Effector memory CD8-positive, alpha-beta T cell (primary cell): ENCODE measurements at places on chromosomes 1 and 21.
A peak's percentile ranks its signal among the peaks of the same experiment; 100 is the strongest.

DNA sequence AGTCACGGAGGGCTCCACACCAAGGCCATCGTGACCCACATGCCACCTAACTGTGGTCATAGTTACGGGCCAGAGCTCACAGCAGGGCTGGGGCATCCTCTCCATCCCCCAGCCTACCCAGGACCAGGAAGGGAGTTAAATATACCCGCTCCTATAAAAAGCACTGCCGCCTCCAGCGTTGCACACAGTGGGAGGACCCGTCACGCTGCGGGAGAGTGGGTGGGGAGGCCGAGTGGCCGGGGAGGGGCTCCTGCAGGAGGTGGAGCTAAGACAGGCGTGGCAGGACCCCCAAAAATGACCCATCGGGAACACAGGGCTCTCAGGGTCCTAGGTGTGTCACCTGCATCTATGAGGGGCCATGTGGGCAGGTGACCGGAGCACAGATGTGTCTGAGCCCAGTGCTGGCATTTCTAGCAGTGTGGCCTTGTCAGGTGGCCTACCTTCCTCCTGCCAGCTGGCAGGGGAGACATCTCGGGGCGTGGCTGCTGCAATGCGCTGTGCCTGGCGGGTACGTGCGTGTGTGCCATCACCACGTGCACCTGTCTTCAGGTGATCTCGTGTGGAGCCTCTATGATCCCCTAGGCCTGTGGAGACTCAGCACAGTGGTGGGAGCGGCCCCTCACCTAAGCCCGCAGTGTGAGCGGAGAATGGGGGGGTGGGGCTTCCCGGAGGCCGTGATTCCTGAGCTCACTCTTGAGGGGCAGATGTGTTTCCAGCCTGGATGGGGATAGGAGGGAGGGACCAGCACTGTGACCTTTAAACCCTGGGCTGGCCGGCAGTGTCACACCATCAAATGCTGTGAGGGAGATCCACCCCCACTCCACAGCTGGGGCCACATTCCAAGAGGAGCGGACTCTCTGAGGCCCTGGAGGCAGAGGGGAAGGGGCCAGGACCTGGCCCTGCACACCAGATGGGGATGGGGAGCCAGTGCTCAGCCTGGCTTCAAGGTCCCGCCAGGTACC, 17.7 kb downstream of the AGRN start:
- H3K4me1 ChIP-seq: peaks cover 13% of the 10 kb centered on the region
- H3K27me3 ChIP-seq: peaks cover 19% of the 10 kb centered on the region
- peaks cover 2% of the 10 kb centered on the region for H3K36me3 ChIP-seq

DNA sequence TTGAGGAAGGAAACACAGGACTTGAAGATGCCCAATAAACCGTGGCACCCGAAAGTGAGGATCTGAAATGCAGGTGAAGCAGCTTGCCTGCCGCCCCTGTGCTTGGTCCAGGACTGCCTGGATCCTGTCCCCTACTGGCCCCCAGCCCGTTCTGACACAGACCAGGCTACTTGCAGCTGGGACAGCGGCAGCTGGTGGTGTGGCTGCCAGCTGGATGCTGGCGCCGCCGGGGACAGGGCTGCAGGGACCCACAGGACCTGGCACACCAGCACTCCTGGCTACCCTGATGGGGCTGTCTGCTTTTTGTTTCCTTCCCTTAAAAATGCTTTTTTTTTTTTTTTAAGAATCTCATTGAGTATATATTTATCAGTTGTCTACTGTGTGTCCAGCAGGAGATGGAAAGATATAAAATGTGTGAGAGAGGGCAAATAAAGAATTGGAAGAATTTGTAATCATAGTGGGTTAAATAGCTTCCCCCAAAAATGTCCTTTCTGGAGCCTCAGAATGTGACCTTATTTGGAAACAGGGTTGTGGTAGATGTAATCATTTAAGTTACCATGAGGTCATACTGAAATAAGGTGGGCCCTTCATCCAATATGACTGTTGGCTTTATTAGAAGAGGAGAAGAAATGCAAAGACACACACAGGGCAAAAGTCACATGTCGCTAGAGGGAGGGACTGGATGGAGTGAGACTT, 165.6 kb downstream of the DSCAM start:
- DNase-seq: no peak
- no peak overlapping the region for H3K4me3 ChIP-seq
- no peak overlapping the region for H3K27ac ChIP-seq
- H3K27me3 ChIP-seq: no peaks in the 10 kb centered on the region
- H3K36me3 ChIP-seq: no peaks in the 10 kb centered on the region

GRCh38 chr21:36603221-36603620, 95.7 kb upstream of the SIM2 start:
- DNase-seq: no peak
- peaks cover 55% of the 10 kb centered on the region for H3K27me3 ChIP-seq
- no peaks in the 10 kb centered on the region for H3K4me1 ChIP-seq

DNA sequence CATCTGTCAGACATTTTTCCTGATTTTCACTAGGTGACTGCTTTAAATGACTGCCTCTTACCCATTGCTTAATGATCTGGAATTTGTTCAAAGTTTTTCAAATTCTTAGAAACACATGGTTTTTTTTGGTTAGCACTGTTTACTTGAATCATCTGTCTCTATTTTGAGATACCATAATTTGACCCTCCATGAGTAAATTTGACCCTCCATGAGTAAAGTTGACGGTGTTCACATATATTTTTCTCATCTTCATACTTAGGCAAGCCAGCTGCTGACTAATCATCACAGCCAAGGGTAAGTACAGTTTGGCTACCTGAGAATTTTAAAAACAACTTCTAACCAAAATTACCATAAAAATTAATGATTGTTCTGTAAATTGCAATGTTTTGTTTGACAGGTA, 586.5 kb downstream of the PTBP2 start:
- no peak for DNase-seq
- H3K27me3 ChIP-seq: no peaks in the 10 kb centered on the region
- no peaks in the 10 kb centered on the region for H3K4me1 ChIP-seq
- H3K27ac ChIP-seq: no peak overlapping the region

DNA sequence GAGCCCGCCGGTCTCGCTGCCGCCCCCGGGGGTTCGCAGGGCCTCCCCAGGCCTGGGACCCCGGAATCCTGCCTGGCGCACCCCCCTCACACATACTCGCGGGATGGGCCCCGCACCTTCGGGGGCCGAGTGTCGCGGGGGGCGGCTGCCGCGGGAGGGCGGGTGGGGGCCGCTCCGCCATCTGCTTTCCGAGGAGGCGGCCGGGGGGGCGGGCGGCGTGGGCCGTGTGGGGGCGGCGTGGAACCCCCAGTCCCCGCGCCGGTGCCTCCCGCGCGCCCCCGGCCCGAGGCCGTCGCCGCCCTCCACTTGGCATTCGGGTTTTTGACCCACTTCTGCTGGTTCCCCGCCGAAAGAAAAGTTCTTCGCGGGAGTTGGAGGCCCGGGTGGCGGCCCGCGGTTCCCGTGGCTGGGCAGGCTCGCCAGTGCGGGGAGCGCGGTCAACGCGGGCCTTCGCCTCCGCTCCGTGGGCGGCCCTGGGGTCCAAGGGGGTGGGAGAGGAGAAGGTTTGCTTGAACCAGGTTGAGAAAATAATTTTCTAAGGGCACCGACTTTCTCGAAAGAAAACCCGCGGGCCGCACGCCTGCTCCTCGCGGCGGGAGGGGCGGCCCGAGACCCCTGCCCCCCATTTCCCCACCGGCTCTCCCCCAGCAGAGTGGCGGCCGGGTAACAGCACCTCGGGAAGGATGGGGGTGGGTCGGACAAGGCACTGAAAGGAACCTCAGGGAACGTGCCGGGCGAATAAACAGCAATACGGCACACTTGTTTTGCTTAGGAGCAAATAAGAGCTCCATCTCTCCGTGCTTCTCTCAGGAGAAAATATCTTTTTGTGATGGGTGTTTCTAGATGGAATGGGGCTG, 1.6 kb downstream of the PHF13 start:
- H3K4me3 ChIP-seq: peak overlapping the region; percentile 68
- H3K27me3 ChIP-seq: no peaks in the 10 kb centered on the region
- DNase-seq: no peak
- H3K27ac ChIP-seq: no peak overlapping the region
- H3K36me3 ChIP-seq: peaks cover 19% of the 10 kb centered on the region
- peaks cover 13% of the 10 kb centered on the region for H3K4me1 ChIP-seq

DNA sequence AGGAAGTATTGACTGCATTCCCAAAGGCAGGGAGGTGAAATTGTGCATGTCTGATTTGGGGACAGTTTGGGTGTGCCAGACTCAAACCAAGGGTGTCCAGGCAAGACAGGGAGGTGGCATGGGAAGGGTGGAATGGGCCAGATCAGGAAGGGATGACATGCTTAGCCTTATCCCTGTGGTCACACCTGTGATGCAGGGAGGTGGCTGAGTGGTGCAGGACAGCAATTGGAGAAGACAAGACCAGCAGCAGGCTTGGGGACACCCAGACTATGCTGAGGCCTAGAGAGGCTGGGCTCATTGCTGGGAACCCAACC, 4.0 kb downstream of the FOXO6 start:
- H3K4me3 ChIP-seq: peak overlapping the region; percentile 56
- H3K4me1 ChIP-seq: peaks cover 7% of the 10 kb centered on the region
- no peak for DNase-seq
- H3K27ac ChIP-seq: peak overlapping the region; percentile 82
- peaks cover 4% of the 10 kb centered on the region for H3K36me3 ChIP-seq

- no peak overlapping the region for H3K27ac ChIP-seq
- no peaks in the 10 kb centered on the region for H3K27me3 ChIP-seq
- H3K4me1 ChIP-seq: no peaks in the 10 kb centered on the region
- DNase-seq: peak; percentile 25
These were observed 14.7 kb downstream of the JUN start for GRCh38 chr1:58768971-58769808.

GRCh38 chr1:55867304-55867843, 652.2 kb upstream of the USP24 start:
- H3K27me3 ChIP-seq: no peaks in the 10 kb centered on the region
- no peak overlapping the region for H3K4me3 ChIP-seq
- H3K4me1 ChIP-seq: no peaks in the 10 kb centered on the region
- H3K36me3 ChIP-seq: no peaks in the 10 kb centered on the region

- no peaks in the 10 kb centered on the region for H3K36me3 ChIP-seq
- H3K27me3 ChIP-seq: peaks cover 57% of the 10 kb centered on the region
- no peak for DNase-seq
- H3K4me1 ChIP-seq: no peaks in the 10 kb centered on the region
These were observed 27.4 kb upstream of the UHMK1 start for GRCh38 chr1:162470216-162470615.

DNA sequence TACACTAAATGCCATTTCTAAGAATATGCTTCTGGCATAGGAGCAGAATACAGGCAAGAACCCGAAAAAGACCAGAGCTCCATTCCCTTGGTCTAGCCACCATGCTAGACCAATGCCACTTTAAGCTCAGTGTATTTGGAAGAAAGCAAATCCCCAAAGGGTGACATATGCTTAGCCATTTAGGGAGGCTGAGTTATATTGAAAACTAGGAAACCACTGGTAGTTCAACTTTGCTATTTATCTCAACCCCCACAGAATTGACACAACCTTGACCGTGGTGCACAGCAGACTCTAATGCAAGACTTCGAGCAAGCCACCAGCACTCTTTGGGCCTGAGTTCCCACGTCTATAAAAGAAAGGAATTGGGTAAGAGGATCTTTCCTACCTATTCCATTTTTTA, 167.9 kb downstream of the ADSS2 start:
- no peaks in the 10 kb centered on the region for H3K4me1 ChIP-seq
- H3K36me3 ChIP-seq: peaks cover 5% of the 10 kb centered on the region
- no peak overlapping the region for H3K4me3 ChIP-seq
- no peak for DNase-seq

GRCh38 chr1:45687754-45688740, at the start of gene TMEM69:
TMEM69 (plus strand) TSS chr1:45688181; CDS start chr1:45691069, 2,888 bp downstream.
- H3K36me3 ChIP-seq: peaks cover 45% of the 10 kb centered on the region
- peak within 1 kb of the TSS; percentile 100 for H3K4me3 ChIP-seq
- H3K27ac ChIP-seq: peak within 1 kb of the TSS; percentile 97
- H3K27me3 ChIP-seq: no peaks in the 10 kb centered on the region
- peaks cover 37% of the 10 kb centered on the region for H3K4me1 ChIP-seq

GRCh38 chr1:2314803-2315673, 76.3 kb downstream of the MORN1 start:
- H3K4me3 ChIP-seq: peak overlapping the region; percentile 73
- H3K27me3 ChIP-seq: no peaks in the 10 kb centered on the region
- peaks cover 8% of the 10 kb centered on the region for H3K4me1 ChIP-seq
- peaks cover 18% of the 10 kb centered on the region for H3K36me3 ChIP-seq

GRCh38 chr21:18368205-18368604, 35.4 kb downstream of the TMPRSS15 start:
- no peak overlapping the region for H3K27ac ChIP-seq
- H3K27me3 ChIP-seq: no peaks in the 10 kb centered on the region
- no peaks in the 10 kb centered on the region for H3K36me3 ChIP-seq
- DNase-seq: no peak
- H3K4me1 ChIP-seq: no peaks in the 10 kb centered on the region
- no peak overlapping the region for H3K4me3 ChIP-seq

- H3K36me3 ChIP-seq: no peaks in the 10 kb centered on the region
- H3K27me3 ChIP-seq: peaks cover 59% of the 10 kb centered on the region
- H3K27ac ChIP-seq: no peak overlapping the region
- no peaks in the 10 kb centered on the region for H3K4me1 ChIP-seq
- H3K4me3 ChIP-seq: no peak overlapping the region
These were observed 110.4 kb upstream of the MAGI3 start for GRCh38 chr1:113279776-113280391.

DNA sequence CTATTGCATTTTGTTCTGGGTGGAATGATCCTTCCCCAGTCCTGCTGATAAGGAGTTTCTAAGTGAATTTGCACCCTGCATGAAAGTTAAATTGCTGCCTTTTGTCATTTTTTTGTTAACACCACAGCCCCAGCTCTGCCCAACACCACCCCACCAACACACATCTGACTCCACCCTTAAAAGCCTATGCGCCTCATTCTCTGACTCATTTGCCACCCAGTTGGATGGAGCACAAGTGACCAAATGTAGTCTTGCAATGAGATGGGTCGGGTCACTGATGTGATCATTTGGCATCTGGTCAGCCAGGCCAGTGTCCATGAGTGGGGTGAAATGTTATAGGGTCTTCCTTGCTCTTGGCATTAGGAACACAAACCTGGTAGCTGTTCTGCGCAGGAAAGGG, 256.8 kb downstream of the KAZN start:
- peaks cover 8% of the 10 kb centered on the region for H3K27me3 ChIP-seq
- no peaks in the 10 kb centered on the region for H3K4me1 ChIP-seq
- DNase-seq: no peak
- no peak overlapping the region for H3K27ac ChIP-seq
- H3K4me3 ChIP-seq: no peak overlapping the region

GRCh38 chr1:218865591-218865990, 308.1 kb upstream of the LYPLAL1 start:
- no peak for DNase-seq
- H3K27me3 ChIP-seq: no peaks in the 10 kb centered on the region
- H3K27ac ChIP-seq: no peak overlapping the region
- no peak overlapping the region for H3K4me3 ChIP-seq
- no peaks in the 10 kb centered on the region for H3K4me1 ChIP-seq

DNA sequence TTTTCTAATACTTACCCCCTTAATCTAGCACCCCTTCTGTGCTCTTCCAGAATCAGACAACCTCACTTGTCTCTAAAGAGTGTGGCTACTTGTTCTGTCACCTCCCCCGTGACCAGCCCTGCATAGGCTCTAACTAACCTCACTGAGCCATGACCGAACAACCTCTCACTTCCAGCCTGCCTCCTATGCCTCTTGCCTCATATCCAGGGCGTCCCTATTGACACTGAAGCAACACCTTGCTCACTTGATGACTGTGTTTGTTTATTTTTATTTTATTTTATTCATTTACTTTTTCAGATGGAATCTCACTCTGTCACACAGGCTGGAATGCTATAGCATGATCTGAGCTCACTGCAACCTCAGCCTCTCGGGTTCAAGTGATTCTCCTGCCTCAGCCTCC, 235.1 kb upstream of the B3GALT2 start:
- no peaks in the 10 kb centered on the region for H3K36me3 ChIP-seq
- H3K4me1 ChIP-seq: peaks cover 15% of the 10 kb centered on the region
- no peak overlapping the region for H3K4me3 ChIP-seq
